ENCODE measurements at places on chromosomes 7 and 10. TPM values are rescaled to one million over a fixed set of nuclear protein-coding genes. Genes with fewer than 3 reads are reported as not detected.

DNA sequence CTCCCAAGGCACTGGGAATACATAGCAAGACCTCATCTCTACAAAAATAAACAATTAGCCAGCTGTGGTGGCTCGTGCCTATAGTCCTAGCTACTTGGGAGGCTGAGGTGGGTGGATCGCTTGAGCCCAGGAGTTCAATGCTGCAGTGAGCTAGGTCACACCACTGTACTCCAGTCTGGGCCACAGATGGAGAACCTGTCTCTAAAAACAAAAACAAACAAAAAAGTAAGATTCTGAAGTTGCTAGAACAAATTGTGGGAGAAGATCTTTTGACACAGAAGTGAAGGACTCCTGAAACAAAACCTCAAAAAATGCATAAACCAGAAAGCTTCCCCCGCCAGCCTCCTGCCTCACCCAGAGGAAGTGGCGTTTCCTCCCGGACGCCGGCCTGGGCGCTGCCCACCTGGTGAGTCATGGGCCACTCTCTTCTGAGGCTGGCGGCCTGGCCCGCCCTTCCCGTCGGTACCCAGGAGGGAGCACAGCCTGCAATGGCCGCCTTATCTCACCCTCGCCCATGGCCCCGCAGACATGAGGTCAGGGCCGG, 25.4 kb upstream of the ELN start:
- peaks cover 10% of the 10 kb centered on the region for H3K4me1 ChIP-seq
- H3K36me3 ChIP-seq = no peaks in the 10 kb centered on the region
- no peak for DNase-seq
- no peak overlapping the region for H3K27ac ChIP-seq
- no peak overlapping the region for H3K4me3 ChIP-seq
- H3K27me3 ChIP-seq = no peaks in the 10 kb centered on the region

DNA sequence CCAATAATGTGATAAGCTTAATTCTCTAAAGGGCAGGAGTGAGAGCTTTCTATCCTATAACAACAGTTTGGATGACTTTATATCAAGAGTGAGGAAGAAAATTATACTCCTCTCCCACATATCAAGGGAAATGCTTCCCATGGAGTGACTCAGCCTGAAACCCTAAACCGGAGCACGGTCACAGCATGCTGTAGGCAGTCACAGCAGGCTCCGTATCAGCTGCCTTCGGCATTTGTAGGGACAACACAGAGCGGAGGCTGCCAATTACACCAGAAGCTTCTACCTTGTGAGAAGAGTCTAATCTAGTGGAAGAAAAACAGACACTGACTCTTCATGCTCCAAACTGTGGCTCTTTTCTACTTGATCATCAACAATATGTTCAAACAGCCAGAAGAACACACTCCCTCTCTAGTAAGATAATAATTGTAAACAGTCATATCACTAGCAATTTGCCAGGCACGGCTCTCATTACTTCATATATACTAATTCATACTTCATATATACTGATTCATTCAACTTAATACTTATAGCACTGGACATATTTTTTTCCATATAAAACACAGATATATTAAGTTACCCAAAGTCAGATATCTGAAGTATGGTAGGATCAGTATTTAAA, 65.9 kb downstream of the DGKB start:
- H3K27ac ChIP-seq = no peak overlapping the region
- no peak overlapping the region for H3K4me3 ChIP-seq
- H3K4me1 ChIP-seq = no peaks in the 10 kb centered on the region
- DNase-seq = no peak
- no peaks in the 10 kb centered on the region for H3K36me3 ChIP-seq
- no peaks in the 10 kb centered on the region for H3K27me3 ChIP-seq

DNA sequence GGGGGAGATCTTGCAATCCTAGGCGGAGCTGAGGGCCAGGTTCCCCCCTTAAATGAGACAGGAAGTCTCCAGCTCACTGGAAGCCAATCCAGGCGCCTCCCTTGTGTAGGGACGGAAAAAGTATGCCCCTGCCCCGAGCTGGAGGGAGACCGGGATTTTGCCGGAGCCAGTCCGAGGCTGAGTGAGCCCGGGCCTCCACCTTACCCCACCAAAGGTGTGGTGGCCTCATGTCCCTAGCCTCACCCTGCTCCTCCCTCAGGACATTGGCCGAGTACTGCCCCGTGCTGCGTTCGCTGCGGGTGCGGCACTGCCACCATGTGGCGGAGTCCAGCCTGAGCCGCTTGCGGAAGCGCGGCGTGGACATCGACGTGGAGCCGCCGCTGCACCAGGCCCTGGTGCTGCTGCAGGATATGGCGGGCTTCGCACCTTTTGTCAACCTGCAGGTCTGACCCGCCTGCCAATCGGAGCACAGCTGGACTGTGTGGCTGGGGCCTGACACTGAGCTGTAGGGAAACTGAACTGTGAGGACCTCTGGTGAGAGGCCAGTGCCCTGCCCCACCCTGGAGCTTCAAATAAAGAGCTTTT, 2.0 kb downstream of the FBXL15 start:
- H3K4me1 ChIP-seq = peaks cover 47% of the 10 kb centered on the region
- peaks cover 9% of the 10 kb centered on the region for H3K27me3 ChIP-seq
- peaks cover 18% of the 10 kb centered on the region for H3K36me3 ChIP-seq
- H3K4me3 ChIP-seq = peak overlapping the region; percentile 83

DNA sequence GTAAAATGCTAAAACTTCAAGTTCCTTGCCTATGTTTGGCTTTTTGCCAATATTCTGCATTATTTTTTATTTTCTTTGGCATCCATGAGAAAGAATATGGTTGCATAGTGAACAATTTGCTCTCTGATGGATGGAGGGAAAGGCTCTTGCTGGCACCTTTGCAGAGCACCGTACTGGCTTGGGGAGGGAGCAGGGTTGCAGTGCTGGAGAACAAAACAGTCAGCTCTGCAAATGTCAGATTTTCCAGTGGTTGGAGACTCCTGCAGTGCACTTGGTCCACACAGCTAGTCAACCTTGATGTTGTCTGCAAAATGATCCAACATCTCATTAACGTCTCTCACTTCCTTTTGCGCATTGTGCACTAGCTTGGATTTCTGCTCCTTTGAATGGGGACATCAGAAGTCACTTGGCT, 100.8 kb downstream of the ANLN start:
- no peaks in the 10 kb centered on the region for H3K36me3 ChIP-seq
- no peaks in the 10 kb centered on the region for H3K4me1 ChIP-seq
- no peaks in the 10 kb centered on the region for H3K27me3 ChIP-seq
- no peak overlapping the region for H3K4me3 ChIP-seq
- no peak overlapping the region for H3K27ac ChIP-seq
- no peak for DNase-seq

GRCh38 chr7:121397361-121397760, 1.3 kb upstream of the FAM3C start:
- no peaks in the 10 kb centered on the region for H3K27me3 ChIP-seq
- H3K4me3 ChIP-seq = no peak overlapping the region
- no peak overlapping the region for H3K27ac ChIP-seq
- peaks cover 4% of the 10 kb centered on the region for H3K4me1 ChIP-seq

LAMB4 gene
- 0.11 TPM for total RNA-seq

- H3K4me1 ChIP-seq = peaks cover 14% of the 10 kb centered on the region
- H3K36me3 ChIP-seq = no peaks in the 10 kb centered on the region
- H3K27ac ChIP-seq = no peak overlapping the region
- no peak for DNase-seq
- no peaks in the 10 kb centered on the region for H3K27me3 ChIP-seq
Observed at GRCh38 chr10:31707093-31708039, 221.3 kb downstream of the ARHGAP12 start.

OPALIN gene
- total RNA-seq = not detected

IDE gene
- total RNA-seq = 15.2 TPM

DNA sequence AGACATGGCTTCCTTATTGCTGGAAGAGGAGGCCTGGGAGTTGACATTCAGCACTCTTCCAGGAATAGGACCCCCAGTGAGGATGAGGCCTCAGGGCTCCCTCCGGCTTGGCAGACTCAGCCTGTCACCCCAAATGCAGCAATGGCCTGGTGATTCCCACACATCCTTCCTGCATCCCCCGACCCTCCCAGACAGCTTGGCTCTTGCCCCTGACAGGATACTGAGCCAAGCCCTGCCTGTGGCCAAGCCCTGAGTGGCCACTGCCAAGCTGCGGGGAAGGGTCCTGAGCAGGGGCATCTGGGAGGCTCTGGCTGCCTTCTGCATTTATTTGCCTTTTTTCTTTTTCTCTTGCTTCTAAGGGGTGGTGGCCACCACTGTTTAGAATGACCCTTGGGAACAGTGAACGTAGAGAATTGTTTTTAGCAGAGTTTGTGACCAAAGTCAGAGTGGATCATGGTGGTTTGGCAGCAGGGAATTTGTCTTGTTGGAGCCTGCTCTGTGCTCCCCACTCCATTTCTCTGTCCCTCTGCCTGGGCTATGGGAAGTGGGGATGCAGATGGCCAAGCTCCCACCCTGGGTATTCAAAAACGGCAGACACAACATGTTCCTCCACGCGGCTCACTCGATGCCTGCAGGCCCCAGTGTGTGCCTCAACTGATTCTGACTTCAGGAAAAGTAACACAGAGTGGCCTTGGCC, 4.3 kb downstream of the PGAM2 start:
- no peaks in the 10 kb centered on the region for H3K27me3 ChIP-seq
- DNase-seq = no peak
- peaks cover 62% of the 10 kb centered on the region for H3K36me3 ChIP-seq
- H3K27ac ChIP-seq = no peak overlapping the region

CHAT gene
- not detected for total RNA-seq

DNA sequence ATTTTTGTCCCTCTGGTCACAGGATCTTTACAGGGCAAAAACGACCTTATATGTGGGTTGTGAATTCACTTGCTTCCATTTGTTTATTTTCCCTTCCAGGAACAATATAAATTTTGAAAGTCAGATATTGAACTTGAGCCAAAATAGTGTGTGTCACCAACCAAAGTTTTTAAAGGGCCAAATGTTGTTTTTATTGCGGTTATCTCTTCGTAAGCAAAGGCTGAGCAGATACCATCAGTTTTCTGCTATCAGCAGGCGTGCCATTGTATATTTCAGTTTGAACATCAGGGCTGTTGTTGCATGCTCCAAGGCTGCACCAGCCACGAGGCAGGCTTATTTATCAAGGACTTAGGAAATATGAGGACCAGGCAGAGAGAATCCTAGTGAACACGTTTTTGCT, 160.3 kb downstream of the PAXIP1 start:
- H3K27me3 ChIP-seq = no peaks in the 10 kb centered on the region
- no peak overlapping the region for H3K4me3 ChIP-seq
- no peaks in the 10 kb centered on the region for H3K36me3 ChIP-seq
- no peak for DNase-seq
- H3K4me1 ChIP-seq = no peaks in the 10 kb centered on the region

Data from CD4-positive, alpha-beta T cell (primary cell).